H7 (cell line): ENCODE measurements at places on chromosomes 4 and X.

- DNase-seq = no peak
These were observed 25.4 kb downstream of the TMSB4X start for GRCh38 chrX:13000301-13000811.

- no peak for DNase-seq
These were observed 410.9 kb upstream of the CT83 start for GRCh38 chrX:116873671-116874070.

- DNase-seq = no peak
These were observed 28.9 kb downstream of the CPEB2 start for GRCh38 chr4:15031197-15031596.

DNA sequence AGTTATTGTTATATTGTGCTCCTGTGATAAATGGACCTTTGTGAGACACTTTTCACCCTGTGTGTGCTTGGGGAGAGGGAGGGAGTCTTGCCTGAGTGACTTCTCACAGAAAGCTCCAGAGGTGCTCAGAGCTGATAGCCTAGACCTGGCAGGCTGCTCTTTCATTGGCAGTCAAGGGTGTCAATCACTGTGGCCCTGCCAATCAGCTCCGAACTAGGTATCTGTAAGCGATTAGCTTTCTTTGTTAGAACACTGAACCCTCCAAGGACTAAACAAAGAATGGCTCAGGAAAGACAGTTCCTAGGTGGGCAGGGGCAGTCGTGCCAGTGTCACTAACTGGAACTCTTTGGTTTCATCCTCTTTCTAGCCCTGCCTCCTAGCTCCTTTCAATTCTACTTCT is 2.7 kb upstream of the NALF2 start:
- DNase-seq = peak; percentile 67

GRCh38 chrX:39073131-39073530 is 271.9 kb downstream of the MID1IP1 start:
- no peak for DNase-seq

- no peak for DNase-seq
These were observed 87.7 kb downstream of the MAML3 start for GRCh38 chr4:140066031-140066930.

DNA sequence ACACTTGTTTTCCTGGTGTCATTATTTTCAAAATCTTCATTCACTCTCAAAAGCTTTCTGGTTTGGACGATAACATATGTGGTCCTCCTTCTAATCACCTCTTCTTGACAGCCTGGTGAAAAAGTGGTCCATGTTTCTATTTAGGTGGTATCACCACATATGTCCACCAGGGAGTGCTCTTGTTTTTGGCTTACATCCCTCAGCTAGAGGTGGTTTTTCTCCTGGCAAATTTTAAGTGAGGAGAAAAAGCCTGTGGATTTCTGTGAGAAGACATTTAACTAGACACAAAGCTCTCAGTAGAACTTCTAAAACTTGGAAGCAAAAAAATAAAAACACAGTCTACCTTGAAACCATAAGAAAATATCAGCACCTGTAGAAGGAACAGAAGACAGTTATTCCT is 58.0 kb upstream of the FRMPD4 start:
- peak; percentile 37 for DNase-seq

GRCh38 chr4:77235289-77235854 is 78.4 kb downstream of the CCNG2 start:
- DNase-seq = no peak

- no peak for DNase-seq
These were observed 39.3 kb downstream of the SYTL5 start for GRCh38 chrX:38045538-38046096.
